Activated naive CD4-positive, alpha-beta T cell treated with anti-CD3 and anti-CD28 coated beads, Interleukin-2, amount 50 U/mL, for 72 hours (primary cell): ENCODE measurements at places on chromosomes 12 and 14.

- no peak for DNase-seq
These were observed 12.7 kb downstream of the ERC1 start for GRCh38 chr12:1003600-1004271.

GRCh38 chr12:116126610-116127009 lies 150.9 kb downstream of the MED13L start:
- no peak for DNase-seq

- DNase-seq = no peak
These were observed 14.2 kb downstream of the CEP128 start for GRCh38 chr14:80927083-80927989.

DNA sequence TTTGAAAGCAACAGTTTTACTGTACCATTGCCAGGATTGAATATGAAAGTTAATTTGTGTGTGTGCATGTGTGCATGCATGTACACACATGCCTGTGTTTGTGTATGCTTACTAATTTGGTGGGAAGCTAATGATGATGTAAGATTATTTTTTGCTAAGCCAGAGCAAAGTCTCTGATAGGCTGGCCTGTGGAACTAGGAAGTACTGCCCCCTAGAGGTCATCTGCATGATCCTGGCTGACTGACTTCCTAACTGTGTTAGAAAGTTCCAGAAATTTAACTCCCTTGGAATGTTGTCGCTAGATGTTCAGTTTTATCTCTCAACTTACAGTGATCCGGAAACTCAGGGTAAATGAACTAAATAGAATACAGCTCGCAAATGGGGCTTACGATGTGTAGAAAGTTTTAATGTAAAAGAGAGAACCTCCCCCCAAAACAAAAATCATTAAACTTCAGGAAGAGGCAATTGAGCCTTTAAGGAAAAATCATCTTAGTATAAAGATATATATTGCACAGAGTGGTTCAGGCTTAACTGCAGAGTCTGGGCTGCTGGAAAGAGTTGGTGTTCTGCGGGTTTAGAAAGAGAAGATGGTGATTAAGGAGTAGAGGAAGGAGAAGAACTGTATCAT lies 34.3 kb upstream of the SLC38A1 start:
- DNase-seq = peak; percentile 31

DNA sequence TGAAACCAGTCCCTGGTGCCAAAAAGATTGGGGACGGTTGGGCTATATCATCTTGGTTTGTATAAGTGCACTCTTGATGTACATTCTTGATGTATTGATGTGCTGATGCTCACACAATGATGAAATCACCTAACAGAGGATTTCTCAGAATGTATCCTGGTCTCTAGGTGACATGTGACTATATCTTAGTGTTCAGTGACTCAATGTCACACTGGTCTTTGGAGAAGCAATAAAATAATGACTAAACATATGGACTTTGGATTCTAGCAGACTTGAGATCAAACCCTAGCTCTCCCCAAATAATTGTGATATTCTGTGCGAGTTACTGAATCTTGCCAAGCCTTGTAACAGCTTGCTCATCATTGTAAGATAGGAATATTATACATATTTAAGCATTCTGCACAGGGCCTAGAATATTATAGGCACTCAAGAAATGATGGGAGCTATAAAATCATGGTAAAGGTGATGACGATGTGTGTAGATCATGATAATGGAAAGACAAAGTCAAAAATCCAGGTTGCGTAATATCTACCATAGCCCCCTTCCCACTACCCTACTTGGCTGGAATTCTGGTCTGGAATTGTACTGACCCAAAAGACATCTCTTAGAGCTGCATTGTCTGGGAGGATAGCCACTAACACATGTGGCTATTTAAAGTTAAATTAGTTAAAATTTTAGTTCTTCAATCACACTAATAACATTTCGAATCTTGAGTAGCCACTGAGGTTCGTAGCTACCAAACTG lies 117.6 kb upstream of the PWP1 start:
- no peak for DNase-seq

GRCh38 chr12:72522411-72522810 lies 250.2 kb downstream of the TRHDE start:
- DNase-seq = no peak
